ENCODE measurements at places on chromosomes 1 and 21.
A peak's percentile ranks its signal among the peaks of the same experiment; 100 is the strongest.

DNA sequence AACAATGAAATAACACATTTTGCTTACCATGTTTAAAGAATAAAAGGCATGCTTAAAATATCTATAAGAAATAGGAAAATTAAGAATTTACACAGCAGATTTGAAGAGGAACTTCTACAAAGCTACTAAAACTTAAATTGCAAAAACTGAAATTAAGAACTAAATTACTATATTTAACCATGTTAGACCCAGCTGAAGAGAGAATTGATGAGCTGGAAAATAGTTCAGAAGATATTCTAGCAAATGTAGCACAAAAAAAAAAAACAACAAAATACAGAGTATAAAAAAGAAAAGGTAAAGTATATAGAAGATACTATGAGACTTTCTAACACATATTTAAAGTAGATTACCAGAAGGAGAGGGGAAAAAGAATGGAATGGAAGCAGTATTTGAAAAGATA is 82.8 kb upstream of the ST6GALNAC5 start:
- DNase-seq, result no peak

GRCh38 chr1:84972377-84972987 is 24.4 kb downstream of the MCOLN2 start:
- DNase-seq, result no peak

GRCh38 chr1:43383449-43383848 is 6.2 kb downstream of the MED8 start:
- DNase-seq, result no peak

DNA sequence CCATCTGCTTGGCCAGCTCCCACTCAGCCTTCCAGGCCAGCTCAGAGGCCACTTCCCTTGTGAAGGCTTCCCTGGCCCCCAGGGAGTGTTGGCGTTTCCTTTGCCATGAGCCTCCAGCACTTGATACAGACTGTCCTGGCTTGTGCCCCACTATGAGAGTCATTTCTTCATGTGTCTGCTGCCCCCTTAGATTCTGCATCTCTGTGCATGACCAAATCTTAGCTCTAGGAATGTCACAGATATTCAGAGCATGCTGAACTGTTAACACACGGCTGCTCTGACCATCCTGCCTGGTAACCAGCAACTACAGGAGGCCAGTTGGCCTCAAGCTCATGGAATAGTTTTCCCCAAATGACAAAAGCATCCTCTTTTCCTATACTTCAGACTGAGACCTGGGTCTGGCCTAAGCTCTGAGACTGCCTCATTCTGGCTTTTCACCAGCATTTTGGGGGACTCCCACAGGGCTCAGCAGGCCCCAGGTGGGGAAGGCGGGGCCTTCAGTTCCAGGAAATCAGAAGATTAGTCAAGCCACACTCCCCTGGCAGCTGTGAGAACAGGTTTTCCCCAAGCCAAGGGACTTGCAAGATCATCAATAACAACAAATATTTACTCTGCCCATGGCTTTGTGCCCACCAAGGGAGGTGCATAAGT is 182.6 kb upstream of the EDN2 start:
- DNase-seq, result peak; percentile 98

- DNase-seq, result no peak
Observed at GRCh38 chr1:53562981-53563379, 103.8 kb downstream of the DMRTB1 start.

GRCh38 chr1:7010534-7011200 is 225.4 kb downstream of the CAMTA1 start:
- no peak for DNase-seq

DNA sequence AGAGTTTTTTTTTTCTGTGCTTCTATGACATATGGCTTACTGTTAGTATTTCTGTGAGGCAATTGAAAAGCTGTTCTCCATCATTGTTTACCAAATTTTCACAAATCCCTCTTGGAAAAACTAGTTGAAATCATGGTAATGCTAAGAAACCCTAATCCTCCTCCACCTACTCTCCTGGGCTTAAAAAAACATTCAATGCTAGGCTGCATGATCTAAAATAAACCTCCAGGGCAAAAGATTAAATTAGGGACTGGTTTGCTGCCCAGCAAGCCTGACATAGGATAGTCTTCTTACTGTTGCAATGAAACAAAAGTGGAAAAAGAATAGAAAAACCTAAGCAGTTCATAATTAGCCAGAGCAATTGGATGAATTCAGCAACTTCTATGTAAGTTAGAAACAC is 16.1 kb downstream of the C1orf52 start:
- DNase-seq, result no peak

GRCh38 chr1:15391366-15391765 is 18.3 kb upstream of the EFHD2 start:
- no peak for DNase-seq

DNA sequence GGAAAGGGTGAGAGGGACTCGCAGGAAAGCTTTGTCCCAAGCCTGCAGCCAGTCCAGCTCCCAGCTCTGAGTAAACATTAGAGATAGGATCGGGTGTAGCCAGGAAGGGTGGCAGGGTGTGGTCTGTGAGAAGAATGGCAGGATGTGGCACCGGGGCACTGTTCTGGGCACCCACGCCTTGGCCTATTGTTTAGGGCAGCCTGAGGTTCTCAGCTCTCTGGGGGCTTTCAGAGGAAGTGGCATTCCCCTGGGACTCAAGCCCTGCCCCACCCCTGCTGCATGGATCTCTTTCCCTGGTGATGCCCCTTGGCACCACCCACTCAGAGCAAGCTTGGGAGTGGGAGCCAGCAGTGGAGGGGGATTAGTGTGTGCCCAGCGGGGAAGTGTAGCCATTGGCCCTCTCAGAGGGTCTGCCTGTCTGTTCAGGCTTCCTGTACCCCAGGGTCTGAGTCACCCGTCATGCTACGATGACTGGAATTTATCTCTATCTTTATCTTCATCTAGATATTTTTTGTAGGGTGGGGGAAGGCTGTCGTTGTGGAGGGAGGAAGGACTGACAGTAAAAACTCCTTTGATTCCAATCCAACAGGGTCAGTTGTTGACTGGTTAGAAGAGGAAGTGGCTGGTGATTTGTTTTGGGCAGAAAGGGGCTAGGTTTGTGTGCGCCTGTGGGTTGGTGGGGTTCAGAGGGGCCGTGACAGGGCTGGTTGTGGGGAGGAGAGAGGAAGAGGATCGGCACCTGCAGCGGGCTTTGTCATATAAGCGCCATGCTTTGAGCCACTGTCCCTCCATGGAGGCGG is 31.6 kb downstream of the SOX13 start:
- DNase-seq, result no peak

- peak; percentile 85 for DNase-seq
Observed at GRCh38 chr1:6350416-6351088, 43.0 kb downstream of the ACOT7 start.

DNA sequence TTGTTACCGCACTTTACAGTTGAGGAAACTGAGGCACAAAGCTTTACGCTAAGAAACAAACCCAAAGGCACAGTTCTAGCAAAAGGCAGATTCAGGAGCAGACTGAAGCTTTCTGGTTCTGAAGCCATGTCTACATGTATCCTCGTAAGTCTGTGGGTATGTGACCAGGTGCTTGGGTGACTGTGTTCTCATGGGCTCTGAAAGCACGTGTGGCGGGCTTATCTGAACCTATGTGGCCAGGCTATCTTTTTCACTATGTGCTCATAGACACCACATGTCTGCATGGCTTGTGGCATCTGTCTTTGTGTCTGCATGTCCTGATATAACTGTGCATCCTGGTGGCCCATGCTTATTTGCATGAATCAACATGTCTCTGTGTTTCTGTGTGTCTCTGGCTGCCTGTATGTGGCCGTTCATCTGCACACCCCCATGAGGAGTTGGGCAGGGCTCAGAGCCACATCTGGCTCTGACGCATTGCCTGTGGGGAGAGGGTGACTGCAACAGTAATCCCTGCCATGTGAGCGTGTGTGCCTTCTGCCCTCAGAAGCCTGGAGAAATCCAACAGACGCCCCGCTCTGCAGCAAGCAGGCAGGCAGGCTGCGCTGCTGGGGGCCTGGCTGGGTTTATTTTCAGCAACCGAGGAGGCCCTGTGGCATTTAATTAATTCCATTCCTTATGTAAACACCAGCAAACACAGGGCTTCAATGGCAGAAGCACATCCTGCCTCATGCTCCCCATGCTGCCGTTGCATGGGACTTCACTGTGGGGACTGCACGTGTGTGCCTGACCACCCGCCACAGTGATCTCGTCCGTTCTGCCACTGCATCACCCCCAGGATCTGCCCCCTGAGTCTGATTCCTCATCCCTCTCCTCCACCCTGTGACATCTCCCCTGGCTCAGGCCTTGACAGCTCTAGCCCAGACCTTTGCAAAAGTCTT is 115.4 kb downstream of the TRABD2B start:
- DNase-seq, result no peak

DNA sequence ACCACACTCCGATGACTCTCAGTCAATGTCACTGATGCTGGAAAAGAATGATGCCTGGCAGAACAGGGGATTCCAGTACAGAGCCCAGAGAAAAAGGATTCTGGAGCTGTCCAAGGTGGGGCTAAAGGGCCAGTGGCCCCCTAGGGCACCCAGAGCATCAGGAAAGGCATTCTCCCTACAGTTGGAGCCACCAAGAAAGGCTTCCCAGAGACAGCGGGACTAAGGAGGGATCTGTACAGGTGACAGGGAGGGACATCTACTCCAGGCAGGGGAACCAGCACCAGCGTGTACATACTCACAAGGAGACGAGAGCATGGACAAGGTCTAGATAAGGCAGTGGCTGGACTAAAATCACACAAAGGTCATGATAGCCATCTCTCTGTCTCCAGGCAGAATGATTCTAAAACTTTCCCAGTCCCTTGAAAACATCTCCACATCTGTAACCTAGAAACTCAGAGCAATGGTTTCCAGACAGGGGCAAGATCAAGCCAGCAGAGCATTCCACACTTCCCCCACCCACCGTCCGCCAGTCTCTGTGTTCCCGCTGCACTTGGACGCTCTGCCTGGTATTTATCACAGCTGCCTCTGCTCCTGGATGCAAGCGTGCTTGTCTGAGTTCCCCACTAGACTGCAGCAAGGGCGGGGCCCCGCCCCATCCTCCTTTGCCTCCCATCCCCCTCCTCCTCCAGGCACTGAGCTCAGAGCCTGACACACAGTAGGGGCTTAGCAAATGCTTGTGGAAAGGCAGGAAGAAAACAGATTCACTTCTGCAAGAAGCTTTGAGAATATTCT is 111.6 kb upstream of the ZC3H12A start:
- no peak for DNase-seq

DNA sequence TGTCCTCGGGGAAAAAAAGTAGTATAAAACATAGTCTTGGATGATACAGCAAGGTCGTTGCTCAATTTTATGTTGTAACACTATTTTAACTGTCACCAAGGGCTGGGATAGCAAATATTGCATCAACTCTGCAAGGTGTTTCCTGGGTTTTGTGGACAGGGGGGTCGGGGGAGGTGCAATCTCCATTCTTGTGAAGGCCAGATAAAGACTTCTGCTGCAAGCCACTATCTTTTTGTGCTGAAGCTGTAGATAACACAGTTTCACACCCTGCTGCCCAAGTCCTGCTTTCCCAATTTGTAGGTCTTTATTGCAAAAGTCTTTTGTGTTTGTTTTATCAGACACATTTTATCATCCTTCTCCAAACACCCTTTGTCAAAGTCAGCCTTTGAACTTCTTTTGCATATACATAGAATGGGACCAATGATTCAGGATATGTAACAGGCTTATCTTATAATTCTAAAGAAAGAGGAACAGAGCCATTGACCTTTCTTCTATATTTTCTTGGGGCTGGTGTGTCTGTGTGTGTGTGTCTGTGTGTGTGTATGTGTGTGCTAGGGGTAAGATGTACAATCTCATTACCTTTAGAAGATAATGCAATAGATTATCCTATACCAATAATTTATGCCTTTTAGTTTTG is 140.6 kb downstream of the RUNX1 start:
- DNase-seq, result no peak

DNA sequence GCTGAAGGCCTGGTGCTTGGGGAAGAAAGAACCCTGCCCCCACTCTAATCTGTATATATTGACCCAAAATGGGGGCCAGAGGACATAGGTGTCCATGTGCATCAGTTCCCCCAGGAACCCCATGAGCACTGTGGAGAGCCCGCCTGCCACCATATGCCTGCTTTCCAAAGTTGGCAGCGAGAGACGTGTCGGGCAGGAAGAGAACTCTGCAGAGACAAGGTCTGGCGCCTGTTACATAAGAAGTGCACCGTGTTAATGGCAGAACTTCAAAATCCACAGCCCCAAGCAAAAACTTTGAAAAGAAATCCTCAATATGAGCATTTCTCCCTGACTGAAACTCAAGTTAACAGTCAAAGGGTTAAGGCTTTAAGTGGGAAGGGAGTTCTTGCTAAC is 8.0 kb downstream of the CTNNBIP1 start:
- no peak for DNase-seq

GRCh38 chr1:76330991-76331603 is 256.6 kb downstream of the ST6GALNAC3 start:
- DNase-seq, result peak; percentile 56

- DNase-seq, result no peak
Observed at GRCh38 chr1:175171036-175171913, 21.3 kb downstream of the KIAA0040 start.

DNA sequence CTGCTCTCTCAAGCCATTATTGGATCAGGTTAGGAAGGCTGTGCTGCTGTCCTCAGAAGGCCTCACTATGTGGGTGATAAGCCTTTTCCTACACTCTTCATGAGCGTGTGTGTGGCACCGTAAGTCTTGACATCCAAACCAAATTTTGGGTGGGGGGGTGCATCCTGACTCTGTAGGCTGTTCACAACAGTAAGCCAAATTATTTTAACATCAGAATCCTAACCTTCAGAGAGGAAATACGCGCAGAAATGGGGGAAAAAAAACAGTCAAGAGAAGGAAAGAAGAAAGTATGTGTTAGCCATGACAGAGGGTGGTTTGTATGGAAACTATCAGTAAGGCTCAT is 21.0 kb downstream of the STPG1 start:
- no peak for DNase-seq

DNA sequence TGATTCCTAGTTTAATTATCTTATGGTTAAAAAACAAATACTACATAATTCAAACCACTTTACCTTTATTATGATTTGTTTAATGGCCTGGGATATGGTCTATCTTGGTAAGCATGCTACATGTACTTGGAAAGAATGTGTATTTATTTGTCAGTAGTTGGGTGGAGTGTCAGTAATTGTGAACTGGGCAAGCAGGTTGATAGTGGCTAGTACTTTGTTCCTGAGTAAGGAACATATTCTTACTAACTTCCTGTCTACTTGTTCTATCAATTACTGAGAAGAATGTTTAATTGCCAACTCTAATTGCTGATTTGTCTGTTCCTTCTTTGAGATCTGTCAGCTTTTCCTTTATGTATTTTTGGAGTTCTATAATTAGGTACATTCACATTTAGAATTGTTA is 49.2 kb upstream of the ABCG1 start:
- no peak for DNase-seq

DNA sequence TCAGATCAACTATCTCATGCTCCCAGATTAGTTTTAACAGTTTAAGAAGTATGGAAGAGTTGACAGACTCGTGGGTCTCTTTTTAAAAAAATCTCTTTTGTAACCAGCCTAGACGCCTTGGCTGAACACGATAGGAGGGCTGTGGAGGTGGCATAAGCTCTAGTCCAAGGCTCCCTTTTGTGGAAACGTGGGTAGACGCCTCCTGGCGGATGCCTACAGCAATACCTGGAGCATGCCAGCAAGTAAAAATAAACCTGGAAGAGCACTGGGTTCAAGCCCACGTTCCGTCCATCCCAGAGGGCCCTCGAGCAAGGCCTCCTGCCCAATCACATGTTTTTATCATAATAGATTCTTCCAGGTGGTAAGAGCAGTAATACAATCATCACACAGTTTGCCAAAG is 87.9 kb downstream of the RGS7 start:
- no peak for DNase-seq
